Uterus (tissue), 4 donors: ENCODE measurements at places on chromosomes 13 and 19. TPM values are rescaled to one million over a fixed set of nuclear protein-coding genes. Genes with fewer than 3 reads are reported as not detected.

- no peak for DNase-seq
Measured at GRCh38 chr13:109569958-109570711, 216.2 kb downstream of the IRS2 start.

DNA sequence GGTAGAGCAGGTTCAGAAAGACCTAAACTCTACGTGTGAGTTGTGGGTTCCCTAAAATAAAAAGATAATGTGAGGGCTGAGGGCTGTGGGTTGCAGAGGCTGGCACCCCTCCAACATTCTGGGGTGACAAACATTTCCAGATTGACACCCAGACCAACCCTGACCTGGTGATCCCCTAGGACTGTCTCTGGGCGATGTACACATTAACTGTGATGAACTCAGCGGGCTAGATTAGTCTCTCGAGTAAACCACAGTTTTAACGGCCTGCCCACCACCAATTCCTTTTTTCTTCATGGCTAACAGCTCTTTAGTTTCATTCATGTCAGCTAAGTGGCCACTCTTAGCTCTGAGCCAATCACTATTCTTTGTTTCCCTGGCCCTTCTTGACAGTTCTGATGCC lies 24.8 kb downstream of the SIAH3 start:
- DNase-seq: no peak

DNA sequence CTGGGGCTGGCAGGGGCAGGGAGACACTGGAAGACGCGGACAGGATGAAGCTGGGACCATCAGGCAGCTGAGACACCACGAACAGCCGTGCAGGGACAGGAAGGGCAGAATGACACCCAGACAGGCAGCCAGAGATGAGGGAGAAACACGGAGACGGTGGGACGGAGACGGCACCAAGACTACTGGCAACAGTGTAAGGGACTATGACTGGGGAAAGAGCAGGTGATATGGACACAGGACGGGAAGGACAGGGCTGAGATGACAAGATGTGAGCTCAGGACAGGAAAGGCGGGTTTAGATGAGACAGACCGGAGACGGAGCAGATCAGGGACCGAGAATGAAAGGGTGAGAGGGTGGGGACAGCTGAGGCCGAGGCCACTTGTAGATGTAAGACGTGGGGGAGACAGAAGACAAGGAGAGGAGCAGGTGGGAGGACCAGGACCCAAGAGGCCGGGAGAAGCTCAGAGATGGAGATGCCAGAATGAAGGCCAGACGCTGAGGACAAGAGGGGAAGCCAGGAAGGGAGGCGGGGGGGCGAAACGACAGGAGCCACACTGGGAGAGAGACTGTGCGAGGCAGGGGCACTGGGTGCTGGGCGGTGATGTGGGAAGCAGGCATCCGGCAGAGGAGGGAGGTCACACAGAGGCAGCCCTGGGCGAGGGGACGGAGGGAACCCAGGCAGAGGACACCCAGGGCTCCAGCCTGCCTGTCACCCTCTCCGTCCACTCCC lies 17.5 kb upstream of the EHD2 start:
- DNase-seq: no peak

GRCh38 chr13:111132948-111133347 lies 17.8 kb downstream of the ARHGEF7 start:
- no peak for DNase-seq

DNA sequence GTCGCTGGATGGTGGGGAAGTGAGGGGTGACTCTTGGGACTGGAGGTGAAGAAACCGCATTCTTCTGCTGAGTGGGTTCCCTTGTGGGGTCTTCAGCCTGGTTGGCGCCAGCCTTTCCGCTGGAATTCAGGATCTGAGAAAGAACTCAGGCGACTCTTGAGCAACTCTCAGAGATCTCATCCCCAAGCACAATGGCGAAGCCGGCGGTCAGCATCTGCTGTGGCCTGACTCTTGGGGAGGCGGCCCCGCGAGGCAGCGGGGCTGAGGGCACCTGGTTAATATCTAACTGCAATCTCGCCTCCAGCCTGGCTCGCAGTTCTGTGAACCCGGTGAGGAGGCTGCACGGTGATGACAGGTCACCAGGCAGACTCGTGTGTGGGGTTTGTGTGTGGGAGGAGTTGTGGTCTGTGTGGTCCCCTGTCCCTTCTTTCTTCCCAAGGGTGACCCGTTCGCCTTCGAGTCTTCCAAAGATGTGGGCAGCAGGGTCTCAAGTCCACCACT lies 883 bp downstream of the ZNF441 start:
- peak; percentile 22 for DNase-seq

GRCh38 chr13:52785739-52786138 lies 46.1 kb upstream of the CNMD start:
- no peak for DNase-seq

- no peak for DNase-seq
Measured at GRCh38 chr13:40251343-40252032, 415.0 kb downstream of the FOXO1 start.

GRCh38 chr19:7871437-7872305 lies 2.5 kb downstream of the PRR36 start:
- peak; percentile 82 for DNase-seq

DNA sequence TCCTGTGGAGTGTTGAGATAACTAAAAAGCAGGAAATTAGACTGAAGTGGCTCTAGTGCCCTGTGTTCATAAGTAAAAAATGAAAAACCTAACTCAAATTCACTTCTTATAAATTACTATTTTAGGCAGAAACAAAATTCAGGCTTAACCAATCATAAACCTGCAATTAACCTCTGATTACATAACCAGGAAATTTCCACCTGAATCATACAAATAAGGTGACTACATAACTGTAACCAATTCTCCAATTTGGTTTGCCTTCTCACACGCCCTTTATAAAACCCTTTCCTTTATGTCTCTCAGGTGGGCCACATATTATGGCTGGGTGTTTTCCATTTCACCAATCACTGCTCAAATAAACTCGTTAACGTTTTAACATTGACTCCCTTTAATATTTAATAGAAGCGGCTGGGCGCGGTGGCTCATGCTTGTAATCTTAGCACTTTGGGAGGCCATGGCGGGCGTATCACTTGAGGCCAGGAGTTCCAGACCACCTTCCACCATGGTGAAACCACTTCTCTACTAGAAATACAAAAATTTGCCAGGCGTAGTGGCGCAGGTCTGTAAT lies 22.9 kb upstream of the ZNF724 start:
- DNase-seq: no peak

- DNase-seq: no peak
Measured at GRCh38 chr19:8501516-8501915, 924 bp downstream of the PRAM1 start.

DNA sequence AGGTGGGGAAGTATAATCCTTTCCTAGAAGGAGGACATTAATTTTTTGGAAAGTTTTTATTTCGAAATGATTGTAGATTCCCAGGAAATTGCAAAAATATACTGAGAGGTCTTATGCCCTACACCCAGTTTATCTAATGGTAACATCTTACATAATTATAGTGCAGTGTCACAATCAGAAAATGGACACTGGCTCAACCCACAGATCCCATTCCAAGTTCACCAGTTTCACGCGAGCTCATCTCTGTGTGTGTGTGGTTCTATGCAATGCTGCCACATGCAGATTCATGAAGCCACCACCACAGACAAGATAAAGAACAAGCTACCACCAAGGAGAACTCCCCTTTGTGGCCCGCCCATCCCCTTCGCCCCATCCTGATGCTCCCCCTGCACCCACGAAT lies 24.4 kb downstream of the IL17D start:
- no peak for DNase-seq

- DNase-seq: no peak
Measured at GRCh38 chr19:42140125-42140754, 8.0 kb upstream of the POU2F2 start.

DNA sequence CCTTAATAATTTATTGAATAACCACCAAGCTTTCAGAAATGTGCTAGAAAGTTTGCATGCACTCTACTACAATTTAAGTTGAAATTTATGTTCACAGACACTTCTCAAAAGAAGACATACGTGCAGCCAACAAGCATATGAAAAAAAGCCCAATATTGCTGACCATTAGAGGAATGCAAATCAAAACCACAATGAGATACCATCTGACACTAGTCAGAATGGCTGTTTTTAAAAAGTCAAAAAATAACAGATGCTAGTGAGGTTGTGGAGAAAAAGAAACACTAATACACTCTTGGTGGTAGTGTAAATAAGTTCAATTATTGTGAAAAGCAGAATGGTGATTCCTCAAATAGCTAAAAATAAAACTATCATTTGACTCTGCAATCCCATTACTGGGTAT lies 308.8 kb upstream of the PCDH9 start:
- no peak for DNase-seq

DNA sequence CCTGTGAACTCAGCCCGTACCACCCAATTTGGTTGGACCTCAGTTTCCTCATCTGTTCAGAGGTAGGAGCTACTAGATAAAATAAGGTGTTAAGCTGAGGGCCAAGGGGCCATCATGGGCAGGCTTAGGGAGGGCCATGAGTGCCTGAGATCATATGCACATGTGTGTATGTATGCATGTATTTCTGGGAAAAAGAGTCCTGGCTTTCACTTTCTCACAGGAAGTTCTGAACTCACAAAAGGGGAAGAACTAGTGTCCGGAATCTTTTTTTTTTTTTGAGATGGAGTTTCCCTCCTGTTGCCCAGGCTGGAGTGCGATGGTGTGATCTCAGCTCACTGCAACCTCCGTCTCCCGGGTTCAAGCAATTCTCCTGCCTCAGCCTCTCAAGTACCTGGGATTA lies 18.9 kb downstream of the TGFB1 start:
- no peak for DNase-seq

GRCh38 chr13:99809496-99809895 lies 162.1 kb downstream of the ZIC5 start:
- no peak for DNase-seq

DNA sequence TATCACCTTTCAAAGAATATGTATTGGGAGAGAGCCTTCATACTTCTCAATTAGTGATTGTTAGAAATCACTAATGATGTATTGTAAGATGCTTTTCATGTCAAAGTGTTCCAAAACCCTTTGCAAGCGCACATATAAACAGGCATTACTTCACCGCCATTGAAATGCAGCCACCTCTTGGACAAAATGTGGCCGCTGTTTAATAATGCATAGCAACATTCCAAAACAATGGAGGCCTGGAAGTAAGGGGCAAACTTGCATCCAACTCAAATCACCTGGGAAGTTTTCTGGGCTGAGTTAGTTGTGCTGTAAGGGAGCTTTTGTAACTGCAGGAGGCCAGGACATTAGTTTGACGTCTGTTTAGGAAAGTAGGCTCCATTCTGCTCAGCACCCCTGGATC lies 438.1 kb downstream of the FGF9 start:
- DNase-seq: no peak

- no peak for DNase-seq
Measured at GRCh38 chr13:76552807-76553206, 333.4 kb downstream of the KCTD12 start.

DNA sequence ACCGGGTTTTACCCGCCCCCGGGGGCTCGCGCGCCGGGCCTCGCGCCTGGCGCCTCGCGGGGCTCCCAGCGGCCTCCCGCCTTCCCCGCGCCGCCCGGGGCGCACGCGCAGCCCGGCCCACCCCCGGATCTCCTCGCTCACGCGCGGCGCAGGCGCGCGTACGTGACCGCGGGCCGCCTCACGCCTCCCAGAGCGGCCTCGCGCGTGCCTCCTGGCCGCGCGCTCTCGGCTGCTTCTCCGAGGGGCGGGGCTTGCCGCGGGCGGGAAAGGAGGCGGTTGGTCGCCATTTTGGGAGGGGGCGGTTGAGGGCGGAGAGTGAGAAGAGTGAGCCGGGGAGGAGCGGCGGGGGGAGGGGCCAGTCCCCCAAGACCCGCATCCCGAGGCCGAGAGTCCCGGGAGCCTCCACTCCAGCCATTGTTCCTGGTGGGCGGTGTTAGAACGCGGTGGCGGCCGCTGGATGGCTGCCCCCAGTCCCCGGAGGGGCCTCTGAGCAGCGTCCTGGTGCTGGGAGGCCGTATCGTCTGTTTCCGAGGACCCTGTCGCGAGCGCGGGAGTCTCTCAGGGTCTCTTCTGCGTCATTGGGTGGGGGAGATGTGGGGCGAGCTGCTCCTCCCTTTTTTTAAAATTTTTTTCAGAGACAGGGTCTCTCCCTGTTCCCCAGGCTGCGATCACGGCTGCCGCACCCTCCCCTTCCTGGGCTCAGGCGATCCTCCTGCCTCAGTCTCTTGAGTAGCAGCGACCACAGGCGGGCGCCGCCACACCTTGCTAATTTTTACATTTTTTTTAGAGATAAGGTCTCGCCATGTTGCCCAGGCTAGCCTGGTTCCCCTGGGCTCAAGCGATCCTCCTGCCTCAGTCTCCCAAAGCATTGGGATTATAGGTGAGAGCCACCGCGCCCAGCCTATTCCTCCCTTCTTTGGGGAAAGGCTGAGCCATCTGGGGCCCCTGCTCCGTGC lies at the start of gene ZNF541:
Gene ZNF541 (minus strand): TSS at position 78 of the 956 bp plus-strand sequence. CDS start 17,292 bp downstream, outside the sequence.
- DNase-seq: peak; percentile 41

DNA sequence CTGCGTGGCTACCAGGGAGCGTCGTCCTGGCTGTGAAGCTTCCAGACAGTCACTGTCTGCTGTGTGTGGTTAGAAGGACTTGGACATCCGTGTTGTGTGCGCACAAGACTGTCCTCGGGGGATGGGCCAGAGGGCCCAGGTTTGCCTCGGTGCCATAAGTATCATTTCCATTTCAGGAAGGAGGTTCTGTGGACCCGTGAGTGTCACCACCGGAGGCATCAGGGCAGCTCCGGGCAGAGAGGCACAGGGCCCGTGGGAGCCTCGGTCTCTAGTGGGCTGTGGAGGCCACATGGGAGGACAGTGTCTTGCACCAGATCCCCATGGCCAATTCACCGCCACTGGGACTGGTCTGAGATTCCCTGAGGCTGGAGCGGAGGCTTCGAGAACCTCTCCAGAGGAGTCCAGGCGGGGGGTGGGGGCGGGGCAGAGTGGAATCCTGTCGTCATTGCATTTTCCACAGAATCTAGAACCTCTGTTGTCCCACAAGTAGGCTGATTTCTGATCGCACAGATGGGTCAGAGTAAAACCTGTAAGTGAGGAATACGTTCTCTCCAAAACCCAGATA lies 6.0 kb downstream of the ZNF57 start:
- no peak for DNase-seq

- DNase-seq: no peak
Measured at GRCh38 chr19:46361915-46362314, 15.0 kb downstream of the PPP5C start.

DNA sequence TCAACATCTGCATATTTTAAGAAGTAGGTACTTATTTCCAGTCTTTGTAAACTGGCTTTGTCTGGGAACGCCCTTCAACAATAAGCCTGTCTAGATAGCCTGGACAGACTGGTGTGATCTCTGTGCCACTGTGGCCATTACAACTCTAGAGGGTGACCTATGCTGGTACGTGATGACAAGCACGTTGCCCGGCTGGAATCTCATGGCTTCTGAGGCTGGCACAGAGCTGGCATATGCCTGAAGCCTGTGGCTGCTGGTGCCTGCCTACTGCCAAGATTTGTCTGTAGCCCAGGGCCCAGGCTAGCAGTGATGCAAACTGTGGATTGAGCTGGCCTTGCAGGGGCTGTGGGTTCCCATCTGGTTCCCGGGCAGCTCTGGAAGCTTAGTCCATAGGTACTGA lies 34.0 kb downstream of the IGFL3 start:
- DNase-seq: no peak

The DHRS12 gene
- 5.4 TPM for total RNA-seq

The ZNF44 gene
- 5.0 TPM for total RNA-seq

The ACER1 gene
- total RNA-seq: 0.61 TPM

The DLL3 gene
- total RNA-seq: not detected

The TNFSF9 gene
- not detected for total RNA-seq

The CATSPERD gene
- total RNA-seq: not detected

The KLK11 gene
- total RNA-seq: 2.0 TPM

The MYBPC2 gene
- total RNA-seq: not detected

The ZNF729 gene
- total RNA-seq: 0.07 TPM
